ENCODE measurements at places on chromosomes 11 and 22. TPM values are rescaled to one million over a fixed set of nuclear protein-coding genes. Genes with fewer than 3 reads are reported as not detected.

DNA sequence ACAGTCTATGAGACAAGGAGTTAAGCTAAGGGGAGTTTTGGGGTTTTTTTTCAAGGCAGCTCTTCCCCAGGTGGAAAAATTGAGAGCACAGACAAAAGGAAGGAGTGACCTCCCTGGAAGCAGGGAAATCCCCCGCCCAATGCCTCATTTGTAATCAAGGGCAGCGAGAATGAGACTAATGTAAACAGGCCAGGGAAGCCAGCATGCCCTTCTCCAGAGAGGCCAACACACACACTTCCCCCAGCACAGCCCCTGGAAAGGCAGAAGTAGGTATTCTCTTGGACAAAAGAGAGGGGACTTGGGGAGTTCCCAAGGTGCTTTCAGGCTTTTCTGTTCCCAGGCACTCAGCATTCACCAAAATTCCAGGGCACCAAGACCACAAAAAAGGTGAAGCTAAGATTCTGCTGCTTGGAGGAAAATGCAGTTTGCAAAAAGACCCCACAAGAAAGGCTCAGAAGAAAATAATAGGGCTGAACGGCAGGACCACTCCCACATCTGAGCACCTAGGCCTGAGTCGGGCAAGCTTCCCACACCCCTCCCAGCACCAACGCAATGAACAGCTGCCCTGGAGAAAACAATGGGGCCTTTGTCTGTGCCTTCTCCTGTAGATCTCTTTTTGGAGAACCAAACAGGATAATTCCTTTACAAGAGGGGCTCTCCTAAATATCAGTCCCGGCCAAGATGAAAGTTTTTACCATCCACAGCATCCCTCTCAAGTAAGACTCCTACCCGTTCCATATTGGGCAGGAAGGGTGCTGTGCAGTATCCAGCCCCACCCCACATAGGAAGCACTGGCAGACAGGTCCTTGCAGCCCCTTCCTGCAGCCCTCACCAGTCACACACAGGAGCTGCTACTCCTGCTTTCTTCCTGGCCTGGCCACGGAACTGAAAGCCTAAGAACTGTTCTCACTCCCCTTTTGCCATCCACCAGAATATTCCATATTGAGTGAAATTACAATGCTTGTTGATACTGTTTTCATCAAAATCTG, 70.7 kb upstream of the AKIP1 start:
- DNase-seq: no peak

DNA sequence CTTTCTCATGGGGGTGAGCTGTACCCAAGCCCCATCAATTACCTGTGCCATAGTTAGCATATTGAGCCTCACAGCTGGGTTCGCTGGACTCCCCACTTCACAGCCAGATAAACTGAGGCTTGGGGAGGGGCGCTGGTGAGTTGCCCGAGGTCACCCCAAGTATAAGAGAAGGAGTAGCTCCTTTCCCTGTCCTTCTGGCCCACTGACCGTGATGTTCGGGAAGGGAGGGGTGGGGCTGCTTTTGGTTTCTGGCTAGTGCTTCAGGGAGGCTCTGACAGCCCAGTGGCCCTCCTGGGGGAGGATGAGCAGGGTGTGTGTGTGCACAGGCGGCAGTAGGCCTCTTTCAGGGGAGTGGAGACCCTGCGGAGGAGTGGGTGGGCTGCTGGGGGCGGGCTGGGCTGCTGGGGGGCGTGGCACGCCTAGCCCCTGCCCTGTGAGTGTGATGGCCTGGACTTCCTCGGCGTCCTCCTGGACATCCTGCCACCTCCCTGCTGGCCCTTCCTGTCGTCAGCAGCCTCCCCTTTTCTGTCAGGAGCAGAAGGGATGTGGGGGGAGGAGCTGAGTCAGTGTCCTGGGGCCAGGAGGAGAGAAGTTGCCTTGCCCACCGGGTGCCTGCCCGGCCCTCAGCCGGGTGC, 50.3 kb downstream of the TRIOBP start:
- no peak for DNase-seq

Gene VSIG10L2
- total RNA-seq: not detected

GRCh38 chr22:45861259-45861658, 115.7 kb downstream of the WNT7B start:
- DNase-seq: no peak

DNA sequence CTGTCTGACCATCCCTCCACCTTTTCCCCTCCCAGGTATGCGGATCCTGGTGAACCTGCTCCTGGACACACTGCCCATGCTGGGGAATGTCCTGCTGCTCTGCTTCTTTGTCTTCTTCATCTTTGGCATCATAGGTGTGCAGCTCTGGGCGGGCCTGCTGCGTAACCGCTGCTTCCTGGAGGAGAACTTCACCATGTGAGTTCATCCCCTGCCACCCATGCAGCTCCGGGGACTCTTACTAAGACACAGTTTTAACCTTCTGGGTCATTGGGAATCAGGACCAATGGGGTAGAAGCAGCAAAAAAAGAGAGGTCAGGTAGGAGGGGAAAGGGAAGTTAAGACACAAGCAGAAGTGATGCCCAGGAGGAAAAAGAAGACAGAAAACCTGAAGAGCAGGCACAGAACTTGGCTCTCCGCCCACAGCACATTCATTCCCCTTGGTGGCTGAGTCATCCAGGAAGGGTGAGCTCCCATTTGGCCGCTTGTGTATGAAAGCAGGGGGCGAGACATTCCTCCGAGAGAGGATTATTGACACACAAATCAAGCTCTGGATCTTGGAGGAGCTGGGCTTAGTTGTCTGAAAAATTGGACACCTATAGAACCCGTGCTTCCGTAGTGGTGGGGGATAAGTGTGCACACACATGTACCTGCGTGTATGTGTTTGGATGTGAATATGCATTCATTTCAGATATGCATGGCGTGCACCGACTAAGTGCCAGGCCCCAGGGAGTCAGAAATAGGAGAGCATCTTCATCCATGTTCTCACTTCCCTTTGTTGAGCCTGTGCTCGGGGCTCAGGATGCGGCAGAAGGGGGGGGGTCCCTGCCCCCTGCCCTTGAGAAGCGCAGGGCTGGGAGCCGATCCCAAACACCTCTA, 64.2 kb downstream of the CACNA1I start:
- DNase-seq: peak; percentile 91

- DNase-seq: no peak
Measured at GRCh38 chr11:101434026-101434643, 149.7 kb downstream of the TRPC6 start.

DNA sequence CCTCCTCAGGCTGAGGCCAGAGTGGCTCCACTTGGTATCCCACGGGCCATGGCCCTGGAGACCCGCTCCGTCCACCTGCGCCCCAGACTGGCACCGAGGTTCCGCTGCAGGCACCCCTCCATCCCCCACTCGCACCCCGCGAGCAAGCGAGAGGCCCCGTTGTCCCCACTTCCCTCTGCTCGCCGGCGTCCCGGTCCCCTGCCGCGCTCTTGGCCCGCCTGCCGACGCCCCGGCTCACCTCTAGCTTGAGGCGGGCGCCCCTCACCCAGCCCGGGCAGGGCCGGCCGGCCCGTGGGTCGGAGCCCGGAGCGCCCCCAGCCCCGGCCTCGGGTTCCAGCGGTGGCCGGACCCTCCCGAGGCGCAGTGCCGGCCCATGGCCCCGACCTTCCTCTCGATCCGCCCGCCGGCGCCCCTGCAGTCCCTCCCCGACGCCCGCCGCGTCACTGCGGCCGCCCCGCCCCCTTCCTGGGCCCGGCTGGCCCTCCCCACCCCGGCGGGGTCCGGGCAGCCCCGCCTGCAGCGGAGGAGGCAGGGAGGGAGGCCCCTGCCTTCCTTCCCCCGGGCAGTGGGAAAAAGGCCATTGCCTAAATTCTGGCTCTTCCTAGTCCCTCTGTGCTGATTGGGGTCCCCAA, at the start of gene PITPNM1:
Gene PITPNM1, minus strand, starts transcription at position 414 of the 632 bp plus-strand sequence. CDS start 1,183 bp downstream, outside the sequence.
- peak; percentile 81 for DNase-seq

GRCh38 chr11:77776455-77776854, 44.1 kb downstream of the RSF1 start:
- DNase-seq: peak; percentile 50

GRCh38 chr22:31872209-31872608, 72.1 kb upstream of the YWHAH start:
- no peak for DNase-seq

GRCh38 chr22:46583571-46583970, 36.6 kb upstream of the GRAMD4 start:
- DNase-seq: no peak

DNA sequence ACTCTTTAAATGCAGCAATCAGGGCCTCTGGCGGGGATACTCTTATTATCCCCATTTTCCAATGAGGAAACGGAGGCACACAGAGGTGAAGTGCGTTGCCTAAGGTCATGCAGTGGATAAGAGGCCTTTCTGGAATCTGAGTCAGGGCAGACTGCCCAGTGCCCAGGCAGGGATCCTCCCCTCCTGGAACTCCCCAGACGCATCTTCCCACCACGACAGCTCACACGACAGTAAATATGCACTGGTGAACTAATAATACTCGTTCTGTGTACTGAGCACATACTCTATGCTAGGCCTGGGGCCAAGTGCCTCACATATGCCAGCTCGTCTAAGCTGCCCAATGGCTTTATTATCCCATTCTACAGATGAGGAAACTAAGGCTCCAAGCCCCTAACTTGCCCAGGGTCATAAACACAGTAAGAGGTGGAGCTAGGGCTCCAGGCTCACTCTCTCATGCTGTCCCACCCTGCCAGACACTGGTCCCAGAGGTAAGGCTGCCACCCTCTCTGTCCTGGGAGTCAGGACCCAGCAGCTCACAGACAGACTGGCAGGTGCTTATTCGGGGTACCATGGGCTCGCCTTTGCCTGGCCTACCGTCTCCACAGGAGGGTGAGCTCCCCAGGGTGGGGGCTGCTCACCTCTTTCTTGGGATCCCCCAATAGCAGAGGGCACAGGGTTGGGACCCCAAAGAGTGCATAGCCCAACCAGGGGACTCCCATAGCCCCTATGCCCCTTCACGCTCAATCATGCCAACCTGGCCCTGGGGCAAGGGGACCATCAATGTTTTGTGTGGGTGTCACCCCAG, 2.3 kb downstream of the IL2RB start:
- DNase-seq: no peak

DNA sequence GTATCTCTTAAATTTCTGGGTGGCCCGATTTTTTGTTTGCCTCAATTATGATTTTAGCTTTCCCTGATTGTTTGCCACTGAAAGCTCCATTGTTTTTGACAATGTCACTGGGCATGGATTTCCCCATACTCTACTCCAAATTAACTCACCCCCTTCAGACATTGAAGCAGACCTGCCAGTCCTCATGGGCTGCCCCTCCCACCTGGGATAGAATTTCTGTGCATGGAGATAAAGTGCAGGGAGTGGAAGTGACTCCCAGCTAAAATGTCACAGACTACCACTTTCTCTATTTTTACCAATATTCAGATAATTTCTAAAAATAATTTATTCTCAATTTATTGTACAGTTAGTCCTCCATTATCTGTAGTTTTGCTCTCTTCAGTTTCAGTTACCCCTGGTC, 79.1 kb upstream of the CLPB start:
- DNase-seq: no peak

GRCh38 chr11:12139144-12139881, 28.9 kb downstream of the MICAL2 start:
- no peak for DNase-seq

DNA sequence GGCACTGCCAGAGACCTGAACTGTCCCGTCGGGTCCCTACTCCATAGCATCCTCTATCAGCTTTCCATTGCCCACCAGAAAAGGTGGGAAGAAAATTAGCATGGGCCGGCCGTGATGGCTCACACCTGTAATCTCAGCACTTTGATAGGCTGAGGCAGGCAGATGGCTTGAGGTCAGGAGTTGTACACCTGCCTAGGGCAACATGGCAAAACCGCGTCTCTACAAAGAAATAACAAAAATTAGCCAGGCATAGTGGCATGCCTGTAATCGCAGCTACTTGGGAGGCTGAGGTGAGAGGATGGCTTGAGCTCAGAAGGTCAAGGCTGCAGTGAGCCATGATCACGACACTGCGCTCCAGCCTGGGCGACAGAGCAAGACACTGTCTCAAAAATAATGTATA, 3.5 kb downstream of the SLC25A18 start:
- no peak for DNase-seq

Gene CYTH4
- not detected for total RNA-seq

GRCh38 chr11:41879214-41879613, 419.8 kb upstream of the LRRC4C start:
- no peak for DNase-seq

Gene OR5B21
- total RNA-seq: not detected

DNA sequence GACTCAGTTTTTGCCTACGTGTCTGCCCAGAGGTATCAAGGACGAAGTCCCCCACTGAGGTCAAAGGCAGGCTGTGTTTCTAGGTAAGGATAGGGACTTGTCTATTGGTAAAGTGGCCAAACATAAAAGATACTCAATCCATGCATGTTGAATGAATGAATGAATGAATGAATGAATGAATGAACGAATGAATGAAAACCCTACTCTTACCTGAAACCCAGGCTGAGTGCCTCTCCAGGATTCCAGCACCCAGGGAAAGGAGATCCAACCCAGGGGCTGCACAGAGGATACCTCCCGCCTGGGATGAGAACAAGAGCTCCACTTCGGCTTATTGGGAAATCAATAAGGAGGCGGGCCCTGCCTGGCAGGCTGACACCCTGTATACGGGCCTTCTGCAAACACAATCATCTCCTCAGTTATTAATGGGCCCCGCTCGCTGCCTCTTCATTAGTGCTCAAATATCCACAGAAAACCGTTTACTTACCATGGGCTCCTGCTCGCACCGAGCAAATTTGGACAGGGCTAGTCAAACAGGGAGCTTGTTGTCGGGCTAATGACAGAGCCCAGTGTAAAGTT, 177.4 kb downstream of the BUD13 start:
- no peak for DNase-seq

- no peak for DNase-seq
Measured at GRCh38 chr11:117614728-117615127, 182.3 kb downstream of the DSCAML1 start.

GRCh38 chr11:115706626-115707135, 202.5 kb upstream of the CADM1 start:
- DNase-seq: no peak

All from A673 (cell line).